ENCODE measurements at places on chromosomes 6 and 20.

- no peak for DNase-seq
These were observed 79.1 kb downstream of the UTRN start for GRCh38 chr6:144364208-144364720.

GRCh38 chr6:81751388-81752083 is 945 bp downstream of the TENT5A start:
- no peak for DNase-seq

GRCh38 chr6:33201935-33202334 is 1.3 kb downstream of the SLC39A7 start:
- no peak for DNase-seq

DNA sequence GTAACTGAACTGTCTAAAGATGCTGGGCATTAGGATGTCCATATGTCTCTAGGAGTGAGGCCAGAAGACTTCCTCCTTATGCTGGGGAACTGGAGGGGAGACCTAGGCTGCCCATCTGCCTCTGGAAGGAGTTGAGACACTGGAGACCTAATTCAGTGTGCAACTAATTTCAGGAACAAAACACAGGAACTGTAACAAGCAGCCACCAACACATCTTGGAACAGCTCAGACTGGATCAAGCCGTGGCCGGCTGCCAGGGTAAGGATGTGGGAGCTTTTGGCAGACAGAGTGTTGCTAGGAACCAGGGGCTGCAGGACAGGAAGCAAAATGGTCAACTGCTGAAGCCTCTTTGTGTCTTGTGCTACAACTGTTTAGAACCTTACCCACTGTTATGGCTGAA is 16.4 kb upstream of the MAS1 start:
- no peak for DNase-seq

DNA sequence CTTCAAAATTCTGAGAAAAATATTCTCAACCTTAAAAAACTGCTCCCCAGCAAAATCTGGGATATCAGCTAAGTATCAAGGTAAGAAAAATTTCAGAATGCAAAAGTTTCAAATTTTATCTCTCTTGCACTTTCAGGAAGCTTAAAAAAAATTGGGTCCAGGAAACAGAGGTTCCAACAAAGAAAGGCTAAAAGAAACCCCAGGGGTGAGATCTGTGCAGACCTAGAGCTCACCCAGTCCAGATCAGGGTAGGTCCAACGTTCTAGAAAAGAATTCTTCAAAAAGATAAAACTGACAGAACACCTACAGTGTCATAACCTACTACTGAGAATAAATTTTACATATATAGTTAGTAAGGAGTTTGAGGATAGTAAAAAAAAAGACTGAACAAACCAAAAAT is 23.5 kb downstream of the ILRUN start:
- DNase-seq, result no peak

GRCh38 chr6:155310596-155310995 is 3.7 kb downstream of the TFB1M start:
- DNase-seq, result no peak

DNA sequence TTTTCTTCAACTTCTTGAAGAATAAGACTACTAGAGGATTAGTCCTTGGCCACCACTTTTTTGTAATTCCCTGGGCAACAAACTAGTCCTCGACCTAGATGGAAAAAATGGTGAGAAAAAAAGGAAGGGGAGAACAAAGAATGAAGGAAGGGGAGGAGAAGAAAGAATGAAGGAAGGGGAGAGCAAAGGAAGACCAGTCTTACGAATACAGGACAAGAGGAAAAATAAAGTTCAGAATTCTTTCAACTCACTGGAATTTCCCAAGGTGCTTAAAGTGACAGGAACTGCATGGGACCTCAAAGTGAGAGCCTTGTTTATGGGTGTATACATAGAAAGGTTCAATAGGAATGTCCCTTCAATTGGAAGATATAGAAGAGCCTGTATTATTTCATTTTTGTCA is 509.3 kb upstream of the JARID2 start:
- DNase-seq, result no peak

- DNase-seq, result no peak
These were observed 25.3 kb upstream of the TRAF3IP2 start for GRCh38 chr6:111631018-111631417.

DNA sequence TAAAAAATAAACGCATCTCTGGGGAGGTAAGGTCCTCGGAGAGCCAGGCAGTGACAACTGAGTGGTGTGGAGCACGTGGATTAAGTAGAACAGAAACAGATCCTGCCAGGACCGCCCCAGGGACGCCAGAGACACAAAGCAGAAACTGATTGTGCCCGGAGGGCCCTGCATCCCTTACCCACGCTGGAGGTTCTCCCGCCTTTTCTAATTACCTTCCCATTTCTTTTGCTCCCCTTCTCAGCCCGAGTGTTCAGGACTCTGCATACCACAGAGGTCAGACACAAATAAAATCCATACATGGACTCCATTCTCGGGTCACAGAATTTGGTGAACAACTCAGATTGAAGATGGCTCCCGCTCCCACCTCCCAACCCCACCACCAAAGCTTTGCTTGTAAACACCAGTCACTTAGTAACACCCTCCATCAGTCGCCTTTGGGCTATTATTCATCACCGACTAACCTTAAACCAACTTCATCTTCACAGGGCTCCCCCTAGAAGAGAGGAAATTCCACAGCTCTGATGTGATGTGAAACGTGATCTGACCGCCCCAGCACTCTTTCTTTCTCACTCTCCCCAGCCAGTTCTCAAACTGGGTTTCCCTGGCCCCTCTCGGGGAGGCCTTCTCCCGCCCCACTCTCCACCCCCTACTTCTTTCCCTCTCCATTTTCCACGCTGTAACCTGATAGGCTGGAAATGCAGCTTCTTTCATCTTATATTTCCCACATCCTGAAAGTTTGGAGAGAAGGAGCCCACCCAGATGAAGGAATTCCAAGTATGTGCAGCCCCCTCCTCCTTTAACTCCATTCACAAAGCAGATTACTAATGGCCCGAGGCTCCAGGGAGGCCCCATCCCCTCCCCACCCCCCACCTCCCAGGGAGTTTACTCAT is 32.5 kb upstream of the PIM1 start:
- no peak for DNase-seq

- no peak for DNase-seq
These were observed 8.5 kb downstream of the TRIM15 start for GRCh38 chr6:30171677-30172471.

GRCh38 chr20:38730167-38730988 is 6.1 kb downstream of the SLC32A1 start:
- no peak for DNase-seq

DNA sequence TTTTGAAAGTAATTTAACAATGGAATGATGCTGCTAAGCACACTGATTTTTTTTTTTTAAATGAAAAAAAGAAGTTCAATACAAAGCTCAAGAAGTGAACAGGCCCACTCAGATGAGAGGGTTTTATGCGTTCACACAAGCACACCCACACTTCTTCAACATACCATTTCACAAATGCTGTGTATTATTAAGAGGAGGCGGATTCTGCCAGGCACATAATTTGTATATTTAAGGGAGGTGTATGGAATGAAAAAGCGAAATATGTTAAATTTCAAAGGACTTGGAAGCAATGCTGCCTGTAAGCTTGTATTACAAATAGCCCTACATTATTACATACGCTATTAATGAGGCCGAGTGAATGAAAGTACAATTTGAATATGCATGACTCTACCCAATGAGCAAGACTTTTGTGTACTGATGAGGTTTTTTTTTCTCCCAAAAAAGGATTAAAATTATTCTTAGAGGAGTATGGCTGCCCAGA is 123.9 kb downstream of the INSM1 start:
- no peak for DNase-seq

DNA sequence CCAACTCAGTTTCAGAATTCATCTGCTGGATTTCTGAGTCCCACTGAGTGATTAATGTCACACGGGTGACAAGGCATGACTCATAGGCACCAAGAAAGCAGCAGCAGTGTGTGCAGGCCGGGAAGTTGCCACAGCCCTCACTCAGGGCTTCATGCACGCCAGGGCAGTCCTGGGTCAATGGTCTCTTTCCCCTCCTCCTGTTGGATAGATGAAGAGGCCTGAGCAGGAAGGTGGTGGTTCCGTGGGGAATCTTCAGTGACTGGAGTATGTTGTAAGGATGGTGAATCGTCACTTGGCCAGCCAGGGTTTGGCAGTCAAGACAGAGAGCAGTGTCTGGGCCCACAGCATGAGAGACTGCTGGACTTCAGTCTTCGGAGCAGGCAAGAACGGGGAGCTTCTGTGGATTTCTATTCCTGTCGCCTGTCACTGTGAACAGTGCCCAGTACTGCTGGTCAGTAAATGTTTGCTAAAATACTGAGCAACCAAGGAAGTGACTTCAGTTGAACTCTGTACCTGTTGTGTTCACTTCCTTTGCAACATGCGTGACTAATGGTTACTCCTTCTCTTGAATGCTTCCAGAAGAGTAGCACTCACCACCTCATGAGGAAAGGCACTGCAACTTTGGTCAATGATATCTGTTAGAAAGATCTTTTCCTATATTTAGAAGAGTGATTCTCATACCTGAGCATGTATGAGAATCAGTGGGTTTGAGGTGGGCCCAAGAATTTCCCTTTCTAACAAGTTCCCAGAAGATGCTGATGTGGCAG is 62.0 kb upstream of the CD93 start:
- no peak for DNase-seq
